Activated CD4-positive, CD25-positive, alpha-beta regulatory T cell treated with anti-CD3 and anti-CD28 coated beads, Interleukin-2, amount 50 U/mL, for 24 hours (primary cell): ENCODE measurements at places on chromosomes 2 and 18.

DNA sequence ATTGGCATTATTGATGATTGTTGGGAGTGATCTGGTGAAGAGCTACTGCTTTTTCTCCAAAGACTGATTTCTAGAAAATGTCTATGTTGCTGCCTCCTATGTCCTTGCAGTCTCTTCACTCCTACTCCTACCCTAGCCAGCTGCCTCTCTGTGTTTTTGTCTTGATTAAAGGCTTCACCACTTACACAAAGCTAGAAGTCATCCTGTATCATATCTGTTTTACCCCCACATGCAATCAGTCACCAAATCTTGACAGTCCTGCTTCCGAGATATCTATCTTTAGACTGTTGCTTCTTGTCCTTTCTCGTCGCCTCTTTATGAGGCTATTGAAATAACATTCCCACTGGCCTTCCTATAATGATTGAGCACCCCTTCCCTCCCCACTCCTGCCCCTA lies 84.5 kb upstream of the ITGA4 start:
- no peak for ATAC-seq

DNA sequence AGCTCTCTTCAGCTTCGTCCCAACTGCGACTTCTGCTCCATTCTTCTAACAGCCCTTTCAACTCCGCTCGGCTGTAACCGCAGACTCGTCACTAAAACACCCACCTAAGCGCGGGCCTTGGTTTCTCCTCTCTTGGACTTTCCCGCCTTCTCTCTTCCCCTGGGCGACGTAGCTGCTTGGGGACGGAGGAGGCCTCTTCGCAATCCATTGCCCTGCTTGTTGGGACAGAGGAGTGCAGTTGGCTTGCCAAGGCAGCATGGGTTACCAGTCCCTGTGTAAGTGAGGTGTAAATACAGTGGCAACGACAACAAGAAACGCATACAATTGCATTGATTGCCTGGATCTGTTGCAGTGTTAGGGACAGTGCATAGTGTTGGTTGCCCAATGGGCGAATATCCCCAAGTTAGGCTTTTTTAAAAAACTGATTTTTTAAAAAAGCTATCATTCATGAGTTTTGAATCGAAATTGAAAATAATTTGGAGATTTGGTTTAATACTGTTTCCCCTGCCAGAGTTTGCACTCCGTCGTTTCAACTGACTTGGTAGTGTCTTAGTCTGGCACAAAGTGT lies 484 bp upstream of the DARS1 start:
- ATAC-seq, result peak; percentile 55

- peak; percentile 57 for ATAC-seq
These were observed 12.0 kb upstream of the NTSR2 start for GRCh38 chr2:11681722-11682589.

DNA sequence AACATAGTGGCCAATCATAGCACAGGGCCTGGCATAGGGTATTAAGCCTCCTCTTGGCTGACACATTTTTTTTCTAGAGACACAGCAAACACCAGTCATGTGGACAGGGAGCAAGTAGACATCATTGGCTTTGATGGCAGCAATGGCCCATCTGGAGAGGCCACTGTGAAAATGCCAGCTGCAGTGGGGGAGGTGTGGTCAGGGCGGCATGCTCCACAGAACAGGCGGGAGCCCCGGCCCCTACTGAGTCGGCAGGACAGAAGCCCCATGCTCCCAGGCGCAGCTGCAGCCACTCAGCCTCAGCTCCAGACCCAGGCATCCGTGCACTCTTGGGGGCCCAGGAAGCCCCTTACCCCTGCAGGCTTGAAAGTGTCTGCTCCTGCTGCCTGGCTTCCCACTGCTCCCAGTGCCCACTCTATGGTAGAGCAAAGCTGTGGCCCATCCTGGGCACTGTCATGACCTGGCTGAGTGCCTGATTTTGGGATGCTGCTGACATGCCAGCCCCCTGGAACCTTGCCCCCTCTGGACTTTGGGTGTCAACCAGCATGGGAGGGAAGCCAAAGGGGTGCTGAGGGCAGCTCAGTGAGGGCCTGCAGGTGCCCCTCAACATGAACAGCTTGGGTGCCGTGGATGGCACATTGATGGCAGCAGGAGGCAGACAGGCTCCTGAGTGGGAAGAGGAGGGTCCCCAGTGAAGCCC lies 23.3 kb upstream of the UBE2F start:
- no peak for ATAC-seq

GRCh38 chr2:205462681-205463345 lies 219.5 kb upstream of the NRP2 start:
- ATAC-seq, result no peak

GRCh38 chr2:10161206-10161931 lies 38.8 kb downstream of the RRM2 start:
- no peak for ATAC-seq

GRCh38 chr2:187825-188224 lies 76.0 kb downstream of the SH3YL1 start:
- ATAC-seq, result no peak

DNA sequence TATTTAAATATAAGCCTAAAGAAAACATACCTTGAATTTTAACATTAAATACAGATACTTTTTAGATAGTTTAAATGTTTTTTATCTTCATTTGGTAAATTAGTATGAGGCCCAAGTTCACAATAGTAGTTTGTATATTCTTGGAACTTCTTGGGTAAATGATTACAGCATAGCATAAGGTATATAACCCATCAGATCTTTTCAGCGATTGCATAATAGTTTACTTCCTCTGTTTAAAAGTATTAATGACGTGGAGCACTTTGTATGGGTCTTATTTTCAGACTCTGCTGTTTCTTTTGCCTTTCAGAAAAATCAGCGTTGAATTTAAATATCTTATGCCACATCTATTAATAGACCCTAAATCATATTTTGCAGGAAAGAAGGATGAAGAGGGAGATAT lies 60.2 kb downstream of the CHRNA1 start:
- ATAC-seq, result no peak

DNA sequence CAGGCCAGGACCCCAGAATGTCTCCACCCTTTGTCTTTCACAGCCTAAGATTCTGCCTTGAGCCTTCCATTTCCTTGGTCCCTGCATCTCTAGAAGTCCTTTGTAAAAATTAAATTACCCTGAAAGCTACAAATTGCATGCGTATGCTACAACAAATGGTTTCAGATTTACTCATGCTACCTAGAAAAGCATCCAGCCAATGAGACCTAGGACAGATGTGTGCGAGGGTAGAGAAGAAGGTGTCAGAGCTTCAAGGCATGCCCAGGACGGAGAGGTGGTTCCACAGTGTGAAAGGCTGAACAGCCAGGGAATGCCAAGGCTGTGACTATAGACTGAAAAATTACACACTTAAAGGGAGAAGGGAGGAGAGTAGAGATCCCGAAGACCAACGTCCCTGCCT lies 40.2 kb downstream of the CCBE1 start:
- ATAC-seq, result no peak

DNA sequence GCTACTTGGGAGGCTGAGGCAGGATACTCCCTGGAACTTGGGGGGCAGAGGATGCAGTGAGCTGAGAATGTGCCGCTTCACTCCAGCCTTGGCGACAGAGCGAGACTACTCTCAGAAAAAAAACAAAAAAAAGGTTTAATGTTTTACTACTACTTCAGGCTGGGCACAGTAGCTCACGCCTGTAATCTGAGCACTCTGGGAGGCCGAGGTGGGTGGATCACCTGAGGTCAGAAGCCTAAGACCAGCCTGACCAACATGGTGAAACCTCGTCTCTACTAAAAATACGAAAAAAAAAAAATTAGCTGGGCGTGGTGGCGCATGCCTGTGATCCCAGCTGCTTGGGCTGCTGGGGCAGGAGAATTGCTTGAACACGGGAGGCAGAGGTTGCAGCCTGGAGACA lies 75.7 kb upstream of the ATIC start:
- ATAC-seq, result no peak

DNA sequence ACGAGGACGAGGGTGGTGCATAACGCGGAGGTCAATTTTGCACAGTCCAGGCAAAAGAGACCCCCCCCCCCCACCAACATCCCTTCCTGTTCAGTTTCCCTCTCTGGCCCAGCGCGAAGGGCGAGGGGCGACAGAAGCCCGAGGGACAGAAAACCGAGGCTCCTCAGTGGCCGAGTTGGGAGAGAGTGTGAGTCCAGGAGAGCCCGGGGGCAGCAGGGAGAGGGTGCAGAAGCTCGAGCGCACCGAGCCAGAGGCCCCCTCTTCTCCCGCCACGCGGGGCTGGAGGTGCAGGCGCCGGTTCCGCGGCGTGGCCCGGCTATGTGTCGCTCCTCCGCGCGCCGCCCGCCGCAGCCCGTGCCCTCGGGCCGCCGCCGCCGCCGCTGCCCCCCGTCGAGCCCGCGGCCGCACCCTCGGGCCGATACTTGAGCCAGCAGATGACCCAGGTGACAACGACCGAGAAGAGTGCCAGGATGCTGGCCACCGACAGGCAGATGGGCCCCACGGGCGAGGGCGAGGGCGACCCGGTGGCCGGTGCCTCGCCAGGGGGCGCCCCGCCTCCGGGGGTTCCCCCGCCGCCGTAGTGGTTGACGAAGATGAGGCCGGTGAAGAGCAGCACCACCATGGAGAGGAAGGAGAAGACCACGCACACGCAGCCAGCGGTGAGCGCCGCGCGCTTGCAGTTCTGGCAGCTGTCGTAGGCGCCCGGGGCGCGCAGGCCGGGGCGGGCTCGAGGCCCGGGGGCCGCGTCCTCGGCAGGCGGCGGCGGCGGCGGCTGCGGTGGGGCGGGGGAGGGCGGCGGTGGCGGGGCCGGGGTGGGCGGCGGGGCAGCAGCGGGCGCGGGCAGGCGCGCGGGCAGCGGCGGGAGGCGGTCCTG lies 20.2 kb upstream of the PAX3 start:
- peak; percentile 62 for ATAC-seq

DNA sequence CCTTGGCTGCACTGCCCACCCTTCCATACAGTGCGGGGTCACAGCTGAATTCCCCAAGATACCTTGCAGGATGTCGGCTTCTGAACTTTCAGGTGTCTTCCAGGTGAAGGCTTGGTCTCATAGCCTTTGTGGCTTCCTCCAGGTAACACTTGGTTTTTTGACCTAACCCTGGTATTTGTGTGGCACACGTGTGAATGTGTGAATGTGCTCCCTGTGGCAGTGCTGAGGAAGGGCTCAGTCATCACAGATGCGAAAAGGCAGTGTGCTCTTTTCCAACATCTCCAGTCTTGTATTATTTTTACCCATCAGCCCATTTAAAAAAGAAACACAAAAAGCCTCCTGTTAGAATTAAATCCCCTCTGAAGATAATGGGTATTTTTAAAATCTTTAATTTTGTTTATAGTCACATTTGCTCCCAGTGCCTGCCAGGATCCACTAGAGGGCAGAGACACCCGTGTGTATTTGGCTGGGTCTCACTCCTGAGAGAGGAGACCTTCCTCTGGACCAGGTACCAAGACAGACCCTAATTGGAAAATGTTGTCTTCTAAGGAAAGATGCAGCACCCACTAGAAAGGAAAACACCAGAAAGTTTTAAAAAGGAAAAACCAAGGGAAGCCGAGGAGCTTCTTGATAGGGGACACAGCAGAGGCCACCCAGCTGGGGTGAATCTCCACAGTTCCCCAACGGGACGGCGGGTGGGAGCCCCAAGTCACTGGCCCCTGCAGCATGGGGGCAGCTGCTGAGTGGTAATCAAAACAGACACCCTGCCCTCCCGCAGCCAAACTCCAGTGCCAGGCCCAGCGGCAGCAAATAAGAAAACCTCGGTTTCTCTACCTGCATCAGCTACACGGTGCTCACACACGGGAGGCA lies 27.7 kb downstream of the FAM110C start:
- peak; percentile 43 for ATAC-seq

DNA sequence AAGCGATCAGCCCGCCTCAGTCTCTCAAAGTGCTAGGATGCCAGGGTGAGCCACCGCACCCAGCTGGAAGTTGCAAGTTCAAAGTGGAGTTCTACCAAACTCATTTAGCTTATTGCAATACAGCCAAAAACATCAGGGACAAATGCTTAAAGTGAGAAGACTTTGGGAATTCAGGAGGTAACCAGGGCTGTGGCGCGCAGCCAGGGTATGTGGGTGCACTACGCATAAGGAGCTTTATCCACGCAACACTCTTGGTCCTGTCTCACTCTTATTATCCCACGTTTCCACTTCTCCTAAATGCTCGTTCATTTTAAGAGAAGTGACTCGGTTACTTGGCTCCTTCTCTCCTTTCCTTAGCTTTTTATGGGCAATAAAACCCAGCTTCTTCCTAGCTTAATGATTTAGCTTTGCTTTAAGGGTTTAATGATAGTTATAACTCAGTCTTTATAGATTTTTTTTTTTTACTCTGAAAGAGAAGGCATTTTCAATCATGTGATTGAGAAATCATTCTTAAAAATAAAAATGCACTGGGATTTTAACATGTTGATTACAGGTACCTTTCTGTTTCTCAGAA lies 199.8 kb downstream of the KCNE4 start:
- ATAC-seq, result no peak

DNA sequence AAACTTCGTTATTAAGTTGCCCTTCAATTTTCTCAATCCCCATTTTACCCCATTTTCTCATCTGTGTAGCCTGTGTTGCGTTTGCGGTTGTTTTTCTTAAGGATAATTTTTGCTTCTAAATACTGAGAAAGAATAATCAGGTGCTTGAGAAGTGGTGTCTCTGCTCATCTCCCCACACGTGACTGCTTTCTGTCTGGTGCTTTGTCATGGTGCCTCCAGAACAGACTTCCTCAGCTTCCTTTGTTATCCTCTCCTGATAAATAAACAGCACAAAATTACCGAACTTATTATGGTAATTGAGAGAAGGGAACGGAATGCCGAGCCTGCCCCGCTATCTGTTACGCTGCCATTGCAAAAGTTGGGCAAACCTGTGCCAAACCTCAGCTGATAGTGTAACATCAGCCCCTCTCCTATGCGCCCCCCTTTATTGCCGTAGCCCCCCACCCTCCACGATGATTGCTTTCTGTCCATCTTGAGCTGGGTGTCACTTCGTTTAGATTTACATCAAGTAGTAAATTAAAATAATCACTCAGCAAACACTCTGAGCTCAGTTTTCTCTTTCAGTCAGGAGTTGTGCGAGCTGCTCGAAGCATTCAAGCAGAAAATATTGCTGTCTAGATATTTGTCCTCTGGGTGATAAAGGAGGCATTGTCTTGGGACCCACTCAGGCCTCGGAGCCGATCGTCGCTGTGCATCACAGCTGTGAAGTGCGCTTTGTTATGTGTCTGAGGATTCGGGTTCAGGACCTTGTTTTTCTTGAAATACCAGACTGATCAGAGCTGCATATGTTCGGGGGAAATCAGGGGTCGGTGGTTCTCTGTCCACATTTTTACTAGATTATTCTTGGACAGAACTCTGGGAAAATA lies 1008.5 kb upstream of the FANCL start:
- no peak for ATAC-seq

DNA sequence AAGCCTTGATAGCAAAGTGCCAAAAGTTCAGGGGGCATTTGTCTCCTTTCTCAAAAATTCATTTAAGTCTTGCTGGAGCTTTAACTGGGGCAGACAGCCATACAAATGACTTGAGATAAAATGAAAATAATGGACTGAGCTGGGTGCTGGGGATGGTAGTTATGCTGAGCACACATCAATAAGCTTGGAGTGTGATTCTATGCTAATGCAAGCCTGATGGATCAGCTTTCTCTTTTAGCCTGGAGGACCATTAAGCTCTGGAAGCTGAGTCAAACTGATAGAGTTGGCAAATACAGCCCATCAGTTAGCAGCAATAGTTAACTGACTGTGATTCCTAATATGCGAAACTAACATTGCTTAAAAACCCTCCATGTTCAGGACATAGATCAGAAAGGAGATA lies 98.0 kb downstream of the CAMKMT start:
- no peak for ATAC-seq

GRCh38 chr2:160268151-160268781 lies 68.2 kb upstream of the ITGB6 start:
- ATAC-seq, result no peak
